ENCODE measurements at places on chromosomes 4 and X.

- DNase-seq = no peak
Observed at GRCh38 chr4:620851-621261, 4.5 kb upstream of the PDE6B start.

GRCh38 chr4:55512922-55513571, 33.7 kb downstream of the CLOCK start:
- DNase-seq = no peak

GRCh38 chrX:39859991-39860861, 237.5 kb downstream of the BCOR start:
- no peak for DNase-seq

DNA sequence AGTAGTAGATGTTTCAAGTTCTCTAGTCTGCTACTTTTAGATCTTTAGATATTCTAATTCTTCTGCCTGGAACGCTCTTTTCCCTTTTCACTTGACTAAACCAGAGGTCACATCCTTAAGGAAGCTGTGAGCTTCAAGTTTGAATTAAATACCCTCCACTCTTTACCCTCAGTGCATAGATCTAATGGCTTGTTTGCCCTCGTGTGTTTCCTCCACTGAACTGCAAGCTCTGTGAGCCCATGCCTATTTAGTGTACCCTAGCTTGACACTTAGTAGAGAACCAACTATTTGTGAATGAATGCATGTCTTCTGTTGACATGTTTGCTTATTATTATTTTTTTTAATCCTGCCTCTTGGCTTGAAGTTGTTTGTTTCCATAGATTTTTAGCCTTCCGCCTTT, 138.3 kb downstream of the PDE5A start:
- no peak for DNase-seq

DNA sequence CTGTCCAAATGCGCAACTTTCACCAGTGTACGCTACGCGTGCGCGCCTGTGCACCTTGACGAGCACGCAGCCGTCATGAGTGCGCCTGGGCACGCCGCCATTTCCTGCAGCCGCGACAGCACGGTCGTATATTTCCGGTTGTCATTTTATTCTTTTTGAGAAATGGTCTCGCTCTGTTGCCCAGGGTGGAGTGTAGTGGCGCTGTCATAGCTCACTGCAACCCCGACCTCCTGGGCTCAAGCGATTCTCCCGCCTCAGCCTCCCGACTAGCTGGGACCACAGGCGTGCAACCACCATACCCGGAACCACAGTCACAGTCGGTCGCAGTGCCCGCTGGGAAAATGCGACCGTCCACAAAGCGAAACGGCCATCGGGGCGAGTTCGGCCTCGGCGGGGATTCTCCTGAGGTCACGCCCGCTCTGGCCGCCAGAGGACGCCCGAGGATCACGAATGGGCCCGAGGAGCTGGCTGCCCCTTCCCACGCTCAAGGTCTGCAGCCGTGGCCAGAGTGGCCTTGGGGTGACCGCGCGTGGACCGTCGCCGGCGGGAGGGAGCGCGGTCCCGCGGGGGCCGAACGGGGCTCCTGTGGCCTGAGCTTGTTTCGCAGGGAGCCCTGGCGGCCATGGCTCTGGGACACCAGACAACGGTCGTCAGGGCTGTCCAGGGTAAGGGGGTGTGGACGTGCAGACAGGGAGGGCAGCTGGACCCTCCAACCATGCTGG, 23.7 kb upstream of the PNMA3 start:
- DNase-seq = peak; percentile 66

GRCh38 chrX:119190091-119190681, 45.9 kb upstream of the PGRMC1 start:
- DNase-seq = no peak

DNA sequence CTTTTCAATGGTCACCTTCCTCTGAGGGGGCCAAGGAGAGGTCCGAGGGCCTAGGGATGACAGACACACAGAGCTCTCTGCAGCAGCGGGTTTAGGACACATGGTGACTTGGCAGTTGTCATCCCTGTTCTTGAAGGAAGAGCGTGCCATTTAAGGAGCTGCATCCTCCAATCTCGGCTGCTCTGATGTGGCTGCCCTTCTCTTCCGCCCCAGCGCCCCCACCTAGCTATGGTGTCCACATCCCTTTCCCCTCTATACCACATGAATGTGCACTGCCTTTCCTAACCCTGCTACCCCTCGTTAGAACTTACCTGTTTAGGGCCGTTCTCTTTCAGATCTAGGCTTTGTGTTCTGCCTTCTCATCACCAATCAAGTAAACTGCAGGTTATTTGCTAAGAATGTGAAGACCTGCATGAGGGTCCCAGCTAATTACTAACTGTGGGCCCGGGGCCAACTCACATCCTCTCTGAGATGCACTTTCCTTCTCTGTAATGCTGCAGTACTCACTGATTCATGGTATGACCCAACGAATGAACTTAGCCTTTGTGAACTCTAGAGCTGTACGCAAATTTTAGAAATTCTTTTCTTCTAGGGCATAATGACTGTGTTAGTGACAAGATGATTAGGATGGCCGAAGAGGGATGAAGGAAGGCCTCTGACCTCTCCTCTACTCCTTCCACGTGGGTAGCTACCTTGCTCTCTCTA, 38.2 kb downstream of the CHST7 start:
- no peak for DNase-seq

GRCh38 chrX:44744799-44745198, 99.0 kb upstream of the DUSP21 start:
- DNase-seq = no peak

- DNase-seq = no peak
Observed at GRCh38 chr4:142110136-142110535, 473.8 kb downstream of the IL15 start.

DNA sequence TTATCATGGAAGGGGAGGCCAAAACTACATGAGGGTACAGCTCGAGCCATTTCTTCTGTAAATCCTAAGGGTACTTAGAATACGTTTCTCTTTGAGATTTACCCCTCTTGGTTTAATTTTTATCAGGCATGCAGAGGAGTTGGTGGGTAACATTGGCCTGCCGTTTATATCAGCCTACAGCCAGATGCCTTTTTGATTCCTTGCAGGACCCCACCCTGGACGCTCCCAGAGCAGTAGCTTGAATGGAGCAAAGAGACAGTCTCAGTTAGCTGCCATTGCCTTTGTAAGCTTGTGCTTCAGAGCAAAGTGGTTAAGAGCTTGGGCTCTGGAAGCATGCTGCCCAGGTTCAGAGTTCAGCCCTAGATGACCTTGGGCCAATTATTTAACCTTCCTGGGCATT, 9.0 kb downstream of the DOCK11 start:
- DNase-seq = no peak

DNA sequence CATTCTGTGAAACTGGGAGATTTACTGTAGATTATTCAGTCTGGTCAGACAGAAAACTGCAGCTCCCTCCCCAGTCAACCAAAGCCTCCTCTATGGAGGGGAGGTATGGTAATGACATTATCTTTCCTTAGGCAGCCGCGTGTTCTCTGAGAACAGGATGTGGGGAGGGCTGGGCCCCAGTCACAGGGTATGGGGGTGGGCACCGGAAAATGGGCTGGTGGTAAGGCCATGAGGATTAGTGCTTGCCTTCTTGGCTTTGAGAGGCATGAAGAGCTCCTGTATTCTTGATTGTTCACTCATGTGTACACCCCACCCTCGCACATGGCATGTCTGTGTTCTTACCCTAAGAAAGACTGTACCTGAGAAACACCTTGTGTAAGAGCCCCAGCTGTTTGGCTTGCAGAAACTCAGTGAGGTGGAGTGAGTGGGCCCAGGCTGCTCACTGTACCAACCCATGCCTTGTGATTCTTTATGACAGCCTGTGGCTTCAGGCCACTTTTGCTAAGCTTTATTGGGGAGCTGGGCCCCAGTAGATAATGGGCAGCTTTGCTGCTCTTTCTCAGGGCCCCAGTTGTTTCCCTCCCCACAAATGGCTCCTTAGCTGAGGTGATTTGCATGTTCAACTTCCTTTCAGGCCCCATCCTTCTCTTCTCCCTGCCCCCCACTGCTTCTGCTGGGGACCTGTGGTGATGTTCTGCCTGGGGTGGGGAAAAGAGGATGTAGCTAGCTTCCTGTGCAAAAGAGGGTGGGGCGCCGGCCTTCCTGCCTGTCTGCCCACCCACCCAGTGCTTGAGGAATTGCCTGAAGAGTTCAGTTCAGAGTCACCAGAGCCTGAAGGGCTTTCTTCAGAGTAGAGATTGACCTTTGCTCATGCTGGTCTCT, 30.7 kb downstream of the MSN start:
- peak; percentile 3 for DNase-seq

DNA sequence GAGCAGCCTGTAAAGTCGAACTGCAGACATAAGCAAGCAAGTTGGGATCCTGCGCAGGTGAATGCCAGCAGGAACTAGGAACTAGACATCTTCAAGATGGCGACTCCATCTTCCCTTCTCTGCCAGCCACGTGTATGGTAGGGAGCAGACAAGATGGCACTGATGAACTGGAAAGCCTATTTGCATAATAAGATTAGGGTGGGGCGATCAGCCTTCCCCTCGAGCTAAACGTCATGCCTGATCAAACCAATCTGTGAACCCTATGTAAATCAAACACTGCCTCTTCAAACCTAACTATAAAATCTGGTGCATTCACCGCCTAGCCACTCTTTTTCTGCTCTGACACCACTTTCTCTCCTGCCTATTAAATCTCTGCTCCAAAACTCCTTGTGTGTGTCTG, 28.1 kb upstream of the LGI2 start:
- no peak for DNase-seq

- DNase-seq = peak; percentile 86
Observed at GRCh38 chrX:10156199-10157031, at the start of gene CLCN4. CLCN4 (plus strand) TSS chrX:10156975; CDS start chrX:10185033, 28,058 bp downstream.
